ENCODE measurements at places on chromosomes 11 and 22. TPM values are rescaled to one million over a fixed set of nuclear protein-coding genes. Genes with fewer than 3 reads are reported as not detected.
A peak's percentile ranks its signal among the peaks of the same experiment; 100 is the strongest.

The DEUP1 gene
- not detected for total RNA-seq

The BMAL1 gene
- 33.6 TPM for total RNA-seq

The CCDC87 gene
- 0.29 TPM for total RNA-seq

The OR56A3 gene
- not detected for total RNA-seq

The TMEM45B gene
- total RNA-seq = 0.24 TPM

The RCOR2 gene
- 0.34 TPM for total RNA-seq

The ACRV1 gene
- not detected for total RNA-seq

The MS4A15 gene
- not detected for total RNA-seq

The FXYD6 gene
- total RNA-seq = not detected

The CASP1 gene
- 21.1 TPM for total RNA-seq

The LAYN gene
- 8.0 TPM for total RNA-seq

The MIOX gene
- total RNA-seq = not detected

GRCh38 chr11:118042796-118043195, 34.1 kb upstream of the TMPRSS4 start:
- H3K27ac ChIP-seq = peak overlapping the region; percentile 53
- peak overlapping the region; percentile 20 for H3K4me3 ChIP-seq
- peaks cover 65% of the 10 kb centered on the region for H3K4me1 ChIP-seq
- no peaks in the 10 kb centered on the region for H3K36me3 ChIP-seq
- DNase-seq = no peak

DNA sequence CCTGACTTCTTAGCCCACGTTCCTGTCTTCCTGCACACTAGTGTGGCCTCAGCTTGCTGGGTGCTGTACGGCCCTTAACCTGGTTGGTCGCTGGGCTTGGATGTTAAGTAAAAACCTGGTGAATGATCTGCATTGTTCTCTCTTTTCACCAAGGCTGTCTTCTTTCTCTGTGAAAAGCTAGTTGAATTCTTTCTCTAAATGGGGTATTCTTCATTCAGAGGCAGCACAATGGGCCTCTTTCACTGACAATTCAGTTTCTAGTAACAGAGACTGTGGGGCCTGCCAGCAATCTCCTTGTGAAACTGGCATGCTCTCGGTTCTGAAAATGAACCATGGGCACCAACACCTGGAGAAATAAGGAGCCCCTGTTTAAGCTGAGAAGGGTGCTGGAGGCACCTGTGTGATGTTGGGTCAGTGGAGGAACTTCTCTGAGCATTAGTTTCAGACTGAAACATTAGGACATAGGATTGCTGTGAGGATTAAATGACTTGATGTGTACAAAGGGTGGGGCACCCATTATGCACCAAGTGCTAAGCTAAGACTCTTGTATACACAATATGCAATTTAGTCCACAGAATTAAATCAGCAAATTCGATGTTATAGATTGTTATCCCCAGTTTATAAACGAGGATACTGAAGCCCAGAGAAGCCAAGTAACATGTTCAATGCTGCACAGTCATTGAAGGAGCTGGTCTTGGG, 33.1 kb upstream of the ELF5 start:
- H3K36me3 ChIP-seq = no peaks in the 10 kb centered on the region
- H3K27ac ChIP-seq = no peak overlapping the region
- no peaks in the 10 kb centered on the region for H3K4me1 ChIP-seq
- no peak overlapping the region for H3K4me3 ChIP-seq
- H3K27me3 ChIP-seq = peaks cover 22% of the 10 kb centered on the region
- no peak for DNase-seq

DNA sequence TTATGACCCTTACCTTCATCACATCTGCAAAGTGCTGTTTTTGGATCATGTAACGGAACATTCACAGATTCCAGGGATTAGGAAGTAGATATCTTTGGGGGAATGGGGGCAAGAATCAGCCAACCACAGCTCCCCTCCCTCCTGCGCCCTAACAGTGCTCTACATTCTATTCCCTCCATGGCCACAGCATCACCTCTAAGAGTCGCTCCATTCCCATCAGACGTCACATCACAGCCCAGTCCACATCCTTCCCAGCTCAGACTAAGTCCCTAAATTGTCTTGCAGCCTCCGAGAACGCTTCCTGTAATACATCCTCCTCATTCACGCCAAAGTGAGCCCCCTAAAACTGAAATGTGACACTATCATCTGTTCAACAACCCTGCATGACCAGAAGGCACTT, 5.9 kb downstream of the SCGB1D1 start:
- no peak overlapping the region for H3K27ac ChIP-seq
- H3K4me3 ChIP-seq = no peak overlapping the region
- no peaks in the 10 kb centered on the region for H3K4me1 ChIP-seq
- no peaks in the 10 kb centered on the region for H3K36me3 ChIP-seq
- H3K27me3 ChIP-seq = peaks cover 24% of the 10 kb centered on the region

GRCh38 chr11:105923807-105924206, 98.2 kb downstream of the MSANTD4 start:
- H3K4me3 ChIP-seq = no peak overlapping the region
- H3K4me1 ChIP-seq = no peaks in the 10 kb centered on the region
- no peaks in the 10 kb centered on the region for H3K36me3 ChIP-seq
- no peak for DNase-seq
- H3K27ac ChIP-seq = no peak overlapping the region
- H3K27me3 ChIP-seq = no peaks in the 10 kb centered on the region

- no peak for DNase-seq
- no peaks in the 10 kb centered on the region for H3K4me1 ChIP-seq
- H3K36me3 ChIP-seq = no peaks in the 10 kb centered on the region
- no peaks in the 10 kb centered on the region for H3K27me3 ChIP-seq
- no peak overlapping the region for H3K4me3 ChIP-seq
Measured at GRCh38 chr22:24878969-24879368, 67.5 kb downstream of the LHFPL7 start.

GRCh38 chr11:12318791-12319438, 58.5 kb upstream of the PARVA start:
- H3K4me3 ChIP-seq = no peak overlapping the region
- H3K36me3 ChIP-seq = peaks cover 2% of the 10 kb centered on the region
- no peak overlapping the region for H3K27ac ChIP-seq
- H3K4me1 ChIP-seq = peaks cover 15% of the 10 kb centered on the region
- no peaks in the 10 kb centered on the region for H3K27me3 ChIP-seq

DNA sequence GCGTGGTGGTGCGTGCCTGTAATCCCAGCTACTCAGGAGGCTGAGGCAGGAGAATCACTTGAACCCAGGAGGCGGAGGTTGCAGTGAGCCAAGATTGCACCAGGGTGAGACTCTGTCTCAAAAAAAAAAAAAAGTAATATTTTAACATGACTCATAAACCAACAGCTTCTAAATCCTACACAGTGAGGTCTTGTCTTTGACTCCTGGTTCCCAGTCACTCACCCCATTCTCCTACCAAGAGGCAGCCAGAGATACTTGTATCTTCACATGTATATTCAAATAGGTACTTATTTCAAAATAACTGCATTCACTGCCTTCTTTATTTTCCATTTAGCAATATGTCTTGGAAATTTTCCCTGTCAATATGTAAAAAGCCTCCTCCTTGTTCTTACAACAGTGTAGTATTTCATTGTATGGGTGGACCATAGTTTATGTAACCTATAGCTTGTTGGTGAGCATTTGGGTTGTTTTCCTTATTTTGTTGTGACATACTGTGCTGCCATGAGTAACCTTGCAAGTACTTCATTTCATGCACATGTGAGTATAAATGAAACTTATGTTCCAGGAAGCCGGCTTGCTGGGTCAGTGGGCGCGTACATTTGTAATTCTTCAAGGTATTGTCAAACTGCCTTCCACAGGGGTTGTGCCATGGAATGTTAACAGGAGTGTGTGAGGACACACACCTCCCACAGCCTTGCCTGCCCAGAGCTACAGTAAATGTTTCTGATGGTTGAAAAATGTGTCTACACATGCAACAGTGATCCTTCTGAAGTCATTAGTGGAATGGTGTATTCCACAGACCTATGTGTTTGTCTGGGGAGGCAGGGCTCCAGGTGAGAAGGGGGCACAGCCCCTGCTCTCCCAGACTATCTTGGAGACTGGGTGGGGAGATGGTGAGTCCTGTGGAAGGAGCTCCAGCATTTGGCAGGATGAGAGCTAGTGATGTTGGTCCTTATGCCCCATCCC, 47.9 kb downstream of the OSBP2 start:
- peaks cover 81% of the 10 kb centered on the region for H3K4me1 ChIP-seq
- DNase-seq = no peak
- peak overlapping the region; percentile 48 for H3K4me3 ChIP-seq
- no peaks in the 10 kb centered on the region for H3K27me3 ChIP-seq

GRCh38 chr22:40654522-40655167, 18.1 kb upstream of the MRTFA start:
- no peak for DNase-seq
- H3K36me3 ChIP-seq = no peaks in the 10 kb centered on the region
- peaks cover 20% of the 10 kb centered on the region for H3K4me1 ChIP-seq
- H3K27ac ChIP-seq = no peak overlapping the region
- H3K4me3 ChIP-seq = no peak overlapping the region
- H3K27me3 ChIP-seq = no peaks in the 10 kb centered on the region

- H3K36me3 ChIP-seq = peaks cover 10% of the 10 kb centered on the region
- H3K27me3 ChIP-seq = no peaks in the 10 kb centered on the region
- DNase-seq = no peak
- H3K4me3 ChIP-seq = no peak overlapping the region
- no peak overlapping the region for H3K27ac ChIP-seq
Measured at GRCh38 chr22:46726066-46726985, 11.7 kb downstream of the CERK start.

GRCh38 chr22:39179401-39179827, 26.9 kb upstream of the CBX7 start:
- H3K4me3 ChIP-seq = no peak overlapping the region
- H3K36me3 ChIP-seq = no peaks in the 10 kb centered on the region
- H3K27me3 ChIP-seq = peaks cover 2% of the 10 kb centered on the region
- no peak overlapping the region for H3K27ac ChIP-seq
- DNase-seq = no peak

DNA sequence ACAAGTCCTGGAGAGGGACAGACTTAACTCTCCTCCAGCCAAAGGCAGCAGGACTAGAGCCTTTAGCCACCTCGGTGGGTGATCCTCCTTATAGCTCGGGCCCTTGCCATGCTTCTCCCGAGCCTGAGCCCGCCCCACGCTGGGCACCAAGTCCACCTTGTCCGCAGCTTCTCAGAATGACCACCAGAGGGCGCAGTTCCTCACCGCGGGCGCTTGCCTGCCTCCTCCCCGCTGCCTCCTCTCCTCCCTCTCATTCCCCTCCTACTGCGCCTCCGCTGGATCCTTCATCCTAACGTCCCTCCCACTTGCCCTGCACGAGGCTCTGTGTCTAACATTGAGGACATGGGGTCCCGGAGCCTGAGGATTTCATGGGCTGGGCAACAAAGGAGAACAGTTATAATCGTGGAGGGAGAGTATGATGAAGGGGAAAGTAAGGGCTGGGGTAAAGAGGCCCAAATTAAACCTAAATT, 11.3 kb upstream of the MOGAT2 start:
- H3K36me3 ChIP-seq = no peaks in the 10 kb centered on the region
- H3K4me3 ChIP-seq = no peak overlapping the region
- no peak overlapping the region for H3K27ac ChIP-seq
- peaks cover 8% of the 10 kb centered on the region for H3K4me1 ChIP-seq
- H3K27me3 ChIP-seq = peaks cover 23% of the 10 kb centered on the region

DNA sequence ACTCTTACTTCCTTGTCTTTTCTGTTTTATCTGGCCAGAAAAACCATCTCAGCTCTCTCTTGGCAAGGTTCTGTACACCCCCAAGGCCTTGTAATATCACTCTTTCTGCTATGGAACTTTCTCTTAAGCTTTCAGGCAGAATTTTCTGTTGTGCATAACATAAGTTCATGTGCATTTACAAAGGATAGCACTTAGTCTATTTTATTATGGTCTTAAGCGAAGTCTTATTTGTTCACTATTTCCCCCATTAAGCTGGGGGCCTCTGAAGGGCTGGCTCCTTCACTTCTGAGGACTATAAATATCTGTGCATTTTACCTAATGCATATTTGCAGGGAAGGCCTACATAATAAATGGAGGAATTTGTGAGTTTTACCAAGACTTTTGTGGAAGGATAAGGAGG, 1393.4 kb downstream of the FAM181B start:
- H3K4me1 ChIP-seq = no peaks in the 10 kb centered on the region
- H3K36me3 ChIP-seq = no peaks in the 10 kb centered on the region
- H3K27ac ChIP-seq = no peak overlapping the region
- no peak for DNase-seq

- no peak overlapping the region for H3K27ac ChIP-seq
- peaks cover 11% of the 10 kb centered on the region for H3K4me1 ChIP-seq
- DNase-seq = no peak
Measured at GRCh38 chr11:7596975-7597391, 76.3 kb downstream of the CYB5R2 start.

DNA sequence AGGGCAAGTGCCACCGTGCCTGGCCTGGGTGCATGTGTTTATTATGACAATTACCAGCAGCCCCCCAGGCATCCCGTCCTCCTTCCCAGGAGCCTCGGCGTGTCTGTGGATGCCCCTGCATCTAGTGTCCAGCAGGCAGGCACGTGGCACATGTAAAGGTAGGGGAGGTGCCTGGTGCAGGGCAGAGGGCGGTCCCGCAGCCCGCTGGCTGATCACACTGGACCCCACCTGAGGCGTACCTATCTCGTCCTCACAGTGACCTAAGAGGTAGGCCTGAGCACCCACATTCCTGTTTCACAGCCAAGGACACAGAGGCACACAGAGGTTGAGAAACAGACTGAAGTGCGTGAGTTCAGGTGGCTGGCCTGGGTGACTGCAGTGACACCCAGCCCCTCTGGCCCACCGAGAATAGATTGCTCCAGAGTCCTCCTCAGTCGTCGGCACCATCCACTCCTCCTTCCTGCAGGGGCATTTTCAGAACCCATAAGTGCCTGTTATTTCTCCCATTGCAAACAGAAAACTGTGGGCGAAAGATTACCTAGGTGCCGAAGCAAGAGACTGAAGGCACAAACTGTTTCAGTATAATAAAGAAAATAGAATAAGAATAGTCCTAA, 3.0 kb upstream of the PHRF1 start:
- H3K27me3 ChIP-seq = peaks cover 15% of the 10 kb centered on the region
- peaks cover 23% of the 10 kb centered on the region for H3K4me1 ChIP-seq
- peaks cover 4% of the 10 kb centered on the region for H3K36me3 ChIP-seq
- H3K4me3 ChIP-seq = no peak overlapping the region

DNA sequence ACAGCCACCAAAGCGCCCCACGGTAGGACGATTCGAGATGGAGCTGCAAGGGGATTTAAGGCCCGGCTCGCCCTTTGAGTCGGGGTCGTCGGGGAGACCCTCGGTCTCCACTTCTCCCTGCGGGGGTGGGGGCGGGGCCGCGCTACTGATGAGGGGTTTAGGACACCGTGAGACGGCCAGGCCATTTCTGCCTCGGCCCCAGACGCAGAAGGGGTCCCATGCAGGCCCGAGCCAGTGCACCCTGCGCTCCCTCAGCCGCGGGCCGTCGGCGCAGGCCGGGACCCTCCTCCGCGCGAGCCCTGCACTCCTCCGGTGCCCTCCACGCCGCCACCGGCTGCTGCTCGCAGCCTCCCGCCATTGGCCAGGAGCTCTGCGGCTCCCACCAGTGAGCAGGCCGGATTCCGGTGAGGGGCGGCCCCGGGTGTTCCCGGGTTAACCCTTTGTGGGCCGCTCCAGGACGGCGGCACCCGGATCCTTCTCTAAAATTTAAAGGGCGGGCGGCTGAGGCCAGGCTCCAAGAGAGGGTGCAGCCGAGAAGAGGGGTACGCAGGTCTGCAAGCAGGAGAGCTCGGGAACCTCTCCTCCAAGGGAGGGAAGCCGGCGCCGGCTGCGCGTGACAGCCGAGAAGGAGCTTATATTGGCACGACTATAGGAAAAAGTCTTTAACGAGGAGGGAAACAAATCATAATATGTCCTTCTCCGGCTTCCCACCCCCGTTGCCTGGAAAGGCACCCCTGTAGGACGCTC, 18.0 kb downstream of the CREB3L1 start:
- DNase-seq = peak; percentile 73
- no peaks in the 10 kb centered on the region for H3K4me1 ChIP-seq
- peak overlapping the region; percentile 80 for H3K4me3 ChIP-seq
- peaks cover 33% of the 10 kb centered on the region for H3K27me3 ChIP-seq
- no peaks in the 10 kb centered on the region for H3K36me3 ChIP-seq
- no peak overlapping the region for H3K27ac ChIP-seq

Data from activated T-helper 1 cell treated with anti-CD3 and anti-CD28 coated beads, Interleukin-12 subunit alpha, Interleukin-12 subunit beta, Interleukin-2, Interleukin-4 antibody, amounts not matched to agents 30 ng/mL and 10 ng/mL and 1 ng/mL, durations not matched to agents 14 hours and 24 hours and 36 hours (primary cell).